Right ventricle myocardium superior (tissue), 1 donor: ENCODE measurements at places on chromosomes 11 and 22. TPM values are rescaled to one million over a fixed set of nuclear protein-coding genes. Genes with fewer than 3 reads are reported as not detected.
A peak's percentile ranks its signal among the peaks of the same experiment; 100 is the strongest.

- DNase-seq = no peak
Measured at GRCh38 chr22:28619236-28619635, 60.4 kb downstream of the TTC28 start.

C1QTNF4 gene
- total RNA-seq = 0.48 TPM

DNA sequence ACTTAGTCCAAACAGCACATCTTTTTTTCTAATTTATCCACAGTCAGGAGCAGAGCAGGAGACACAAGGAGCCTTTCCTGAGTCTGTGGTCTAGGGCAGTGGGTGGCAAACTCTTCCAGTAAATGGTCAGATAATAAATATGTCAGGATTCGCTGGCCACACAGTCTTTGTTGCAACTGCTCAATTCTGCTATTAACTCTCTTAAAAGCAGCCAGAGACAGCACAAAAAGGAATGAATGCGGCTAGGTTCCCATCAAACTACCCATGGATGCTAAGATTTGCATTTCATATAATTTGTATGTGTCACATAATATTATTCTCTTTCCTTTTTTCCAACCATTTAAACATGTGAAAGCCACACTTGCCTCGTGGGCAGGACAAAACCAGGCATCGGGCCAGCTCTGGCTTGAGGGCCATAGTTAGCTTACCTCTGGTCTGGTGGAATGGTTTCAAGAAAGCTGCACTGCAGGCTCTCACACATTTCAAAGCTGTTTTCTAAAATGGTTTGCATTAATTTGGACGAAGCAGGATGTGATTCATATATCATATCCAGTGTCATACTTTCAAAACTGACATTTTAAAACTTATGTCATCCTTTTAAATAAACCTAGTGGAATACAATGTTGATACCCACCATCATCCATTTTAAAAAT is 64.7 kb upstream of the CD5 start:
- peak; percentile 44 for DNase-seq

DNA sequence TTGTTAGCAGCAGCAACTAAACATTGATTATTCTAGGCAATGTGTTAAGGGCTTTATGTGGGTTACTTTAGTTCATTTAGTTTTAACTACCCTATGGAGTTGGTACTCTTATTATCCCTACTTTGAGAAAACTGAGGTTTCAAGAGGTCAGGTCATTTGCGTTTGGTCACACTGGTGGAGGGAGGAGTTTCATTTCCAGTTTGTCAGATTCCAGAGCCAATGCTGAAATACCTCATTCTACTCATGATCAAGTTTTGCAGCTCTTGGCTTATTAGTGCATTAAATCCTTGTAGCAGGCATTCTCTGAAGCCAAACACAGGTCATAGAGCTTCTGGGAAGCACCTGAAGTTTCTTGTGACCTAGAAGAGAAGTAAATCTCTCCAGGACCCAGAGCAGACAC is 24.1 kb upstream of the POGLUT3 start:
- no peak for DNase-seq

PATE2 gene
- not detected for total RNA-seq

- DNase-seq = no peak
Measured at GRCh38 chr11:87173185-87174039, 135.7 kb downstream of the TMEM135 start.

DNA sequence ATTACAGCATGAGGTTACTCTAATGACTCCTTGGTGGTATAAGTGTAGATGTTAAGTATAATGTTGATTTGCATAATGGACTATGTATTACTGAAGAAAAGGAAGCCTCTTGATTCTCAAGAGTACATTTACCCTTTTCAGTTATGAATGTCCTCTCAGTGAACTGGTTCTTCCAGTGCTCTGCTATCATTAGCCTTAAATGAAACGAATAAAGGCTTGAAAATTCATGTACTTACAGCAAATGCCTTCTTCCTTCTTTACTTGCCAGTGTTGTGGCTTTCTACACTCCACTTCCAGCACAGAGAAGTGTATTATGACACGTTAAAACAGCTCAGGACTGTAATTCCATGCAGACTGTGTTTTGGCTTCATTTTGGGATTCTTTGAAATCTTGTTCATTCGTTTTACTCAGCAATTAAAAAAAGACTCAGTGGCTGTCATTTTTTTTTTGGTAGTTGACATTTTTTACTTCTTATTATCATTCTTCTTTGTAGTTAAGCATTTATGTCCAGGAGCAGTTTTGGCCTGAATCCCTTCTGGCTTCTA is 96.9 kb downstream of the MTMR3 start:
- no peak for DNase-seq

- no peak for DNase-seq
Measured at GRCh38 chr22:25742918-25743708, 1.1 kb downstream of the MYO18B start.

DNA sequence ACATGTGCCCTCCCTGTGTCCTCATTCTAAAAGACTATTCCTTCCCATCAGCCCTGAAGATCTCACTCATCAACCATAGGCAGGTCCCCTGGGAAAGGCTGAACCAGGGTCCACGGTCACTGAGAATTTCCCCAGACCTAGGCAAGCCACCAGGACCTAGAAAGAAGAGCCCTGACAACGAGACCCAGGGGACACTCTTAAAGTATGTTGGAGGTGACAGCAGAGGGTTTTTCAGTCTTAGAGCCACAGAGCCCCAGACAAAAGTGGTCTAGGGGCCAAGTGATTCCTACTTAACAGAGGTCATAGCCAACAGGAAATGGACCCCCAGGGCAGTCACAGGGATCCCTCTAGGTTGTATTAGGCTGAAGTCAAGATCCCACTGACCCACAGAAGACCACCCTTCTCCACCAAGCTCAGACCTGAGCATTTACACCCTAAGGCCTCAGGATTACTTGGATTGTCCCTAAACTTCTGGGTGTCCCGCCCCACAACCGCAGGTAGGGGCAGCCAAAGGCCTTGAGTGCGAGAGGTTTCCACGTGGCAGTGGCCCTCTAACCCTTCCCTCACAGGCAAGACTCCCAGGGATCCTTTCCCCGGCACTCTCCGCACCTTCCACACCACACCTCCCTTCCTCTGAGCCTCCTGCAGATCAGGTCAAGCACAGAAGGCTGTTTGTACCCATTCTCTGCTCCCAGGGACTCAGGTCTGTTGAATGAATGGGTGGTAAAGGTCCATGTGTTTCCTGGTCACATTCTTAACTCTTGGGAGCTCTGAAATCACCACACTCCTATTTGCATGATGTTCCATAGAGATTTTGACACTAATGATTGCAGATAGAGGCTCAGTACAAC is 12.3 kb downstream of the POU2AF1 start:
- DNase-seq = no peak

GRCh38 chr11:61019832-61020405 is 48.4 kb downstream of the CD6 start:
- peak; percentile 17 for DNase-seq

ZBTB16 gene
- 64.8 TPM for total RNA-seq

CABP4 gene
- 0.75 TPM for total RNA-seq

DNA sequence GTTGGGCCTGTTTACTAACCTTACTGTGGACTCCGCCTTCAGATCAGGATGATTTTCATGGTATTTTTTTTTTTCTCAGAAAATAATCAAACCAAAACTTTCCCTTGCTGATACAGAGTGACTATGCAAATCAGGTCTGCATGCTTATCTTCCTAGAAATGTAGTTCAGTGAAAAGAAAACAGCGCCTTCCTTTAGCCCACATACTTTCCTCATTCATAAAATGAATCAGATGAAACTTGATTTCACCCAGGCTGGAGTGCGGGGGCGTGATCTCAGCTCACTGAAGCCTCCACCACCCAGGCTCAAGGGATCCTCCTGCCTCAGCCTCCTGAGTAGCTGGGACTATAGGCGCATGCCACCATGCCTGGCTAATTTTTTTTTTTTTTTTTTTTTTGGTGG is 26.0 kb downstream of the ZNRF3 start:
- DNase-seq = no peak

- DNase-seq = no peak
Measured at GRCh38 chr11:11374358-11375148, 21.5 kb upstream of the CSNK2A3 start.

- DNase-seq = no peak
Measured at GRCh38 chr11:6670202-6670830, 12.8 kb downstream of the MRPL17 start.

GRCh38 chr11:118010738-118011461 is 24.7 kb downstream of the IL10RA start:
- peak; percentile 73 for DNase-seq

SPI1 gene
- total RNA-seq = 11.1 TPM

DNA sequence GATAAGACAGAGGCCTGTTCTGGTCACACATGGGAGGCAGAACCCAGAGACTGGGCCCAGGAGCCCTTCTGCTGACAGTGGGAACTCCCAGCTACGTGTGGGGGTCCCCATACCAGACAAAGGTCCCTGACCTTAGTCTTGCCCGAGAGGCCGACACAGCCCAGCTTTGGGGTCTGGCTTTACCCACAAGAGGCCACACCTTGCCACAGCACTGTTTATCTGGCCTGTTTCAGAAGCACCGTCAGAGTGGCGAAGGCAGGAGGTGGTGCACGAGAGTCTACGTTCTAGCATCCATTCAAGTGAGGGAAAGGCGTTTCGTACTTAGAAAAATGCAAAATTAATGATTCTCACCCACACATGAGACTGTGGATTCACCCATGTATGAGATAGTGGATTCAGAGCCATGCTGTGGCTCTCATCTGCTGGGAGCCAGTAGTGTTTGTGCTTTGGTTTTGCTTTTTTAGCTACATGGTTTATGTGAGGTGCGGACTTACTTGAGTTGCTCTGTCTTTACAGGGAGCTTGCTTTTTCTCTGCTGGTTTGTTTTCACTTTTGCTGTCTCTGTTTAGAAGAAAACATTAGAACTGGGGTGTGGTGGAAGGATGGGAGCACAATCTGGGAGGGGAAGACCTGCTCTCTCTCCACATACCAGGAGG is 56.6 kb upstream of the PRODH start:
- DNase-seq = no peak

GRCh38 chr11:116938471-116939070 is 101.1 kb upstream of the APOA1 start:
- no peak for DNase-seq

DEUP1 gene
- not detected for total RNA-seq

DNA sequence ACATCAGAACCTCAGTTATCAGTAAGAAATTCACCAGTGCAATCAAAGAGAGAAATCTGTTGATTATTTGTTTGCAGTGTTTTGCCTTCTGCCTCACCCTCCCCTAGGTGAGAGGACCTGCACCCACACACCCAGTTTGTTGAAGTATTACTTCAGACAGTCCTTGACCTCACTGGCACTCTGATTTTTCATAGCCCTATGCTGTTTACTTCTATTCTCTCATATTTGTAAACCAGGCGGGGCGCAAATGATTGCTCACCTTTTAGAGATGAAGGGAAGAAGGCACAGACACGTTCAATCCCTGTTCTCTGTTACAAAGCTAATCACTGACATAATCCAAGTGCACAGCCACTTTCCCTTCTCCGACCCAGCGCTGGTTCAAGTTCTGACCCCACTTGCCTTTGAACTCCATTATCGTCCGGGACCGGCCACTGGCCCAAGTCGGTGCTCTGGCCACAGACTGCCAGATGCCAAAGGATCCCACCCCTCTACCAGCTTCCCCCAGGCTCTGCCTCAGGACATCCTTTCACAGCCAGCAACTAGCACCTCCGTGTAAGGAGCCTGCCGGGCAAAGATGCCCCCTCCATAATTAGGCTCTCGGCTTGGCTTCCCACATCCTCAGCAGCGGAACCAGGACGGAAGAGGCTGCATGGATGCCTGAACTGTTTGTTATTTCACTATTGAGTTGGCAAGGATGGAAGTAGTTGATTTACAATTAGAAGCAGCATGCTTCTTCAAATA is 1.7 kb downstream of the ETS1 start:
- DNase-seq = no peak

TRIM6 gene
- 0.91 TPM for total RNA-seq

C11orf24 gene
- total RNA-seq = 21.8 TPM

DNA sequence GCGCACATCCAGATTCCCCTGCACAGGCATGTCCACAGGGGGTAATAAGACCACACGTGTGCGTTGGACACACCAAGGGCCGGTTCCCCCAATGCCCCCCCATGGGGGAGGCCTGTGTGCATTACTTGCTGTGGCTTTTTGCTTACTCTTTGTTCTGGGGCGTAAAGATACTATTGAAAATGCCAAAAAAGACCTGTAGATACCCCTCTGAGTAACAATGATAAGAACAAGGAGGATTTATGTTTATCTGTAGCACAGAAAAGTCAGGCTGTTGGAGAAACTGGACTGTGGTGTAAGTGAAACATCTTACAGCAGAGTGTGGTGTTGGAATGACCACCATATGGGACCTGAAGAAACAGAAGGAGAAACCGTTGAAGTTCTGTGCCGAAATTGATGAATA is 103.2 kb downstream of the TBC1D22A start:
- DNase-seq = no peak

DNA sequence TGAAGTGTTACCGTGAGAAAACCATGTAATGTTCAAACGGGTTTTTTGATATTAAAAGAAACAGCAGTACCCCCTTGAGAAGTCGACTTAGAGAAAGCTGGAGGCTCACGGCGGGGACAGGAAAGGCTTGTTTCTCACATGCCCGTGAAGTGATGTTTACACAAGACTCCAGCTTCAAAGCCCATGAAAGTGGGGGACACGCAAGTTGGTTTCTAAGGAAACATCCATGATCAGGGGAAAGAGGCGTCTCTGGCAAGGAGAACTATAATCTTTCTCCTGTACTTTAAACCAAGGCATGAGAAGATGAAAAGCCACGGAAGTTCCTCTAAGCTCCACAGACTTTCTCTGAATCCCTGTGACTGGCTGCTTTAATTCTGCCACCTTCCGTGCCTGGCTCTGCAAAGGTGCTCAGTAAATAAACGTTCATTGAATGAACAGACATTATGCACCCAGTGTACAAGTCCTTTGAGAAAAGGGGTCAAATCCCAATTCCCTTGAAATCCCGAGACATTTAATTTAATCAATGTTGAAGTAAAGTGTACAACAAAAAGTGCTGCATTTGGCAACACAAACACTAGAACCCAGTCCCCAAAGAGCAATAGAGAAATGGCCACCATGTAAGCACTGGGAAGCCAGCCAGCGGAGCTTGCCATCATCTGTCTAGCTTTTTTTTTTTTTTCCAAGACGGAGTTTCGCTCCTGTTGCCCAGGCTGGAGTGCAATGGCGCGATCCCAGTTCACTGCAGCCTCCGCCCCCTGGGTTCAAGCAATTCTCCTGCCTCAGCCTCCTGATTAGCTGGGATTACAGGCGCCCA is 58.7 kb downstream of the AHNAK start:
- DNase-seq = no peak

ARHGAP20 gene
- 0.38 TPM for total RNA-seq

TRIM51 gene
- total RNA-seq = not detected

DNA sequence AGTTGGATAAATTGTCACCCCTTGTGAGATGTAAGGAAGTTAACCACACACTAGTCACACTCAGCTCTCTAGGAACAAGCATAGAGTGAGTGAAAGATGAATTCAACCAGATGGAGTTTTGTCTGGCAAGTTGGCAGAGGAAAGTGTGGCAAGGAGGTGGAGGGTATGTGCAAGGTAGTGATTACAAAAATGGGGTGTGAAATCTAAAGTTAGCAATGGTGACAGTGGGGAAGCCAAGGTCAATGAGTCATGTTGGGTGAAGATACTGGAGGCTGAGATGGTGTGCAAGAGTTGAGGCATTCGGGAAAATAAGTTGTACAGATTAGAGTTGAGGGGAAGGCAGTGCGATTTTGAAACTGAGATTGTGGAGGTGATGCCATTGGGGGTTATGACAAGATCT is 33.7 kb downstream of the MRGPRX2 start:
- DNase-seq = no peak

OR10D3 gene
- total RNA-seq = not detected

- DNase-seq = no peak
Measured at GRCh38 chr11:123073343-123074057, 11.6 kb upstream of the HSPA8 start.
